ENCODE measurements at places on chromosomes 13 and 19.
A peak's percentile ranks its signal among the peaks of the same experiment; 100 is the strongest.

DNA sequence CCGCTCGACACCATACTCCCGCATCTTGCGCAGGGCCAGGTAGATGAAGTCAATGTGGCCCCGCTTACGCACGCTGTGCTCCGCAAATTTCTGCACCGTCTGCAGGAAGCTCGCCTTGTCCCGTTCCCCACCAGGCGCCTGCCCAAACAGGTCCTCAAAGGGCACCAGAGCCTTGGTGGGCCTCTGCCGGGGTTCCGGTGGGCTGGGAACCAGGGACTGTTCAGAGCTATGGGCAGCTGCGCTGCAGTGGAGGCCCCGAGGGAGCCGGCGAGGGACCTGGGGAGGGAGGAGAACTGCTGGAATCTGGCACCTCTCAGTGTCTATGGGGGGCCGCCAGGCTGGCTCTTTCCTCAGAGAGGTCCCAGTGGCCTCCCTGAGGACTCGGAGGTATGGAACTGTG is 8.3 kb upstream of the ZNF653 start:
- no peak for DNase-seq

- no peak for DNase-seq
Observed at GRCh38 chr19:53892301-53892980, 10.4 kb downstream of the PRKCG start.

DNA sequence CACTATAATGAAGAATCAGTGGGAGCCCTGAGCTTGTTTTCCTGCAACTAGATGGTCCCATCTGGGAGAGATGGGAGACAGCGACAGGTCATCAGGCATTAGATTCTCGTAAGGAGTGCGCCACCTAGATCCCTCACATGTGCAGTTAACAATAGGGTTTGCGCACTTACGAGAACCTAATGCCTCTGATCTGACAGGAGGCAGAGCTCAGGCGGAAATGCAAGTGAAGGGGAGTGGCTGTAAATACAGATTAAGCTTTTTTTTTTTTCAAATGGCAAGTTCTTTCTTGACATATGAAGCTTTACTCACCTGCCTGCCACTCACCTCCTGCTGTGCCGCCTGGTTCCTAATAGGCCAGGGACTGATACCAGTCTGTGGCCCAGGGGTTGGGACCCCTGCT is 14.4 kb downstream of the CDC16 start:
- no peak for DNase-seq

- no peak for DNase-seq
Observed at GRCh38 chr13:107847406-107847805, 367.9 kb downstream of the LIG4 start.

DNA sequence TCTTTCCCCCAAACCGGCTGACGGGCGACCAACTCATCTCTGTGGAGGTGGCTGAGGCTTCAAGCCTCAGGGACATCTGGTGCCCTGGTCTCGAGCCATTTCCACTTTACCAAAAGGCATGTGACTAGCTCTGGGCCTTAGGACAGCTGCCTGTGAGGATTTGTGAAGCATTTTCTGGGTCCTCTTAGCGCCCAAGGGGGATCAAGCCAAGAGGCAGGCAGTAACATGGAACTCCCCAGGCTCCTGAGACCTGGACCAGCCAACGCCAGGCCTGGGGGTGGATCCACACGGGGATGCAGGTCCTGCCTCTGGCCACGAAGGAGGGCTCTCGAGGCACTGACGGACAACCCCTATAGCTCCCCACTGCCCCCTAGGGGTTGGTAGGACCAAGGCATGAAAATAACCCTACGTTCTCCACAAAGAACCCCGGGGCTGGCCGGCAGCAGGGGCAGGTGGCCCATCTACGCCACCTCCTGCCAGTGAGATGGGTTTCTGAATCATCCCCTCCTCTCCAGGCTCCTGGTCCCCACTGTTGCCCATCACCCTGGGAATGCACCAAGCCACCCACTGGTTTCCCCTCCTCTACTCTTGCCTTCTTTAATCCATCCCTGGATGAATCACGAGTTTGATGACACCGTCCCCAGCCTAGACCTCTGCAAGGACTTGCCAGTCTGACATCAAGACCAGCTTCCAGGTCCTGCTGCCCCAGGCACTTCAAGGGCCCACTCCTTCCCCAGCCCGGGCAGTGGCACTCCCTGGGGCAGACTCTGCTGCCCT is 7.0 kb upstream of the MYDGF start:
- no peak for DNase-seq

- no peak for DNase-seq
Observed at GRCh38 chr13:52810011-52810410, 38.4 kb downstream of the PCDH8 start.

- DNase-seq, result no peak
Observed at GRCh38 chr13:46622630-46623256, 69.8 kb downstream of the LRCH1 start.

DNA sequence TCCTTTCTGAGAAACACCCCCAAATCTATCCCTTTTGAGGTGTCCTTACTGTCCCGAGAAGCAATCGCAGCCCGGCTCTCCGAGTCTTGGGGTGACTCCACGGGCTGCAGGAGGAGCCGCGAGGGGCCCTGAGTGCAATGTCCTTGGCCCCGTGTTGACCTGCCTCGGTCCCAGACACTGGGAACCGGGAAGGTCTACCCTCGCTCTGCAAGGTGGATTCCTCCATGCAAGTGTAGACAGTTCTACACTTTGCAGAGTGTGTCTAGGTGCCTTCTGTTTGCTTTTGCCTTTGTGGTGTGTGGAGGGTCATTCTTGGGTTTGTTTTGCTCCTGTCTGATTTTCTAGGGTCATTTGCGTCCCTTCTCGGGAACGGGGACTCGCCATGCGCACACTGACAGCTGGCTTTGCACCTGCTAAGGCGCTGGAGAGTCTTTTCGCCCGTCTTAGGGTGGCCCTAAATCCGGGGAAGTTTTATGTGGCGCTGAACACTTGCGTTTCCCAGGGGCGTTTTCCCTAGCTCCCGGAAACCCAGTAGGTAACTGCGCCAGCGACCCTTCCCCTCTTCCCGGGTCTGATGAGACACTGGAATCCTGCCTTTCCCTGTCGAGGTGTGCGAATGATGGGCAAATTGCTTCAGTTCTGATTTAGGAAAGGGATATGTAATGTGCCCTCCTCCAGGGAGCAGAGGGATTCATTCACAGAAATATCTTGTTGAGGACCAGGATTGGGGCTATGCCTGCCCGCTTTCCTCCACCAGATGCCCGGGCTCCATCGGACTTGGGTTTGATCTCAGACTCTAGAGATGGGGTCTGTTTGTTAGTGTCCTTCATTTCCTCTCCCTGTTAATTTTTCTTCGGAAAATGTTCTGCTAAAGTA is 755 bp downstream of the SERTM1 start:
- DNase-seq, result no peak

DNA sequence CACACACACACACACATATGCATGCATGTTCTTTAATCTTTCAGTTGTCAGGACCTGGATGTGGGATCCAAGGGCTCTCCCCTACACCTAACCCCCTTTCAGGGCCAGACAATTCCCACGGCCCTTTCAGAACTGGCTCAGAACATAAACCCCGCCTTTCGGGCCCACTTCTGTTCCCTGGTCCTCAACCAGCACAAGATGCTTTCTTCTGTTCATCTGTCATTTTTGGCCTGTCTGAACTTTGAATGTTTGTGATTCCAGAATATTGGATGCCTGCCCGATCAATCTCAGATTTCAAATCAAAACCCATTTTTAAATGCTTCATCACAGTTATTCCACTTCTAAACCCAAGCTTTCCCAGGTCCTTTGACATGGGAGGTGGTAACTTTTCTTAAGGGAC is 167.3 kb downstream of the USP12 start:
- no peak for DNase-seq

DNA sequence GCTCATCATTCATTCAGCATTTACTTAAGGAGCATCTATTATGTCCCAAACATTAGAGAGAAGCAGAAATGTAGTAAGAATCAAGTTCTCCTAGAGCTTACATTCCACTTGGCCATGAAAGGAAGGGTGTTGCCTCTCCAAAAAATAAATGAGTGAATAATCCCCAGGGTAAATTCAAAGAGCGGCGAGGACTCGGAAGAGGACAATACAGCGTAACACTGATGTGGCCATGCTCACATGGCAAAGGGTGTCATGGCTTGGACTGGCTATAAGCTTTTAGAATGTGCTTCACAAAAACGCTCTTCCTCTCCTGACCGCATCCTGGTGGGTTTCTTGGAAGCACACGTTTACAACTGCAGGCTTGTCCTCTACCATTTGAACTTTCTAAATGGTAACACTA is 290.2 kb downstream of the IRS2 start:
- DNase-seq, result no peak

- DNase-seq, result no peak
Observed at GRCh38 chr13:111961236-111961635, 105.7 kb upstream of the SOX1 start.

- no peak for DNase-seq
Observed at GRCh38 chr19:48608798-48609263, 2.3 kb downstream of the SPACA4 start.

DNA sequence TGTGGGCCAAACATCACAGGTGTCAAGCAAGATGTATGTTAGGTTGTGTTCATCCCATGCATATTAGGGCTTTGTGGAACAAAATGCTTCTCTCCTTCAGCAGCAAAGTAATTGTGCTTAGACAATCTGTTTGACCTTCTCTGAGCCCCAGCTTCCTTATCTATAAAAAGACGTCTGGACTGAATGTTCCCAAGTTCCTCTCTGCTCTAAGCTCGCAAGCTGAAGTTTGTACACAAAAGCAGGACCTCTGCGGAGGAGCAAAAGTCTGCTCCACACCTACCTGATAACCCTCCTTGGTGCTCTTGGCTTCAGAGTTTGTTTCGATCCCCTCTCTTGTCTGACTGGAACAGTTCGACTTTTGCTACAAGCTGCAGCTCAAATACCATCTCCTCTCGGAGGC is 95.7 kb upstream of the UBL3 start:
- DNase-seq, result no peak

DNA sequence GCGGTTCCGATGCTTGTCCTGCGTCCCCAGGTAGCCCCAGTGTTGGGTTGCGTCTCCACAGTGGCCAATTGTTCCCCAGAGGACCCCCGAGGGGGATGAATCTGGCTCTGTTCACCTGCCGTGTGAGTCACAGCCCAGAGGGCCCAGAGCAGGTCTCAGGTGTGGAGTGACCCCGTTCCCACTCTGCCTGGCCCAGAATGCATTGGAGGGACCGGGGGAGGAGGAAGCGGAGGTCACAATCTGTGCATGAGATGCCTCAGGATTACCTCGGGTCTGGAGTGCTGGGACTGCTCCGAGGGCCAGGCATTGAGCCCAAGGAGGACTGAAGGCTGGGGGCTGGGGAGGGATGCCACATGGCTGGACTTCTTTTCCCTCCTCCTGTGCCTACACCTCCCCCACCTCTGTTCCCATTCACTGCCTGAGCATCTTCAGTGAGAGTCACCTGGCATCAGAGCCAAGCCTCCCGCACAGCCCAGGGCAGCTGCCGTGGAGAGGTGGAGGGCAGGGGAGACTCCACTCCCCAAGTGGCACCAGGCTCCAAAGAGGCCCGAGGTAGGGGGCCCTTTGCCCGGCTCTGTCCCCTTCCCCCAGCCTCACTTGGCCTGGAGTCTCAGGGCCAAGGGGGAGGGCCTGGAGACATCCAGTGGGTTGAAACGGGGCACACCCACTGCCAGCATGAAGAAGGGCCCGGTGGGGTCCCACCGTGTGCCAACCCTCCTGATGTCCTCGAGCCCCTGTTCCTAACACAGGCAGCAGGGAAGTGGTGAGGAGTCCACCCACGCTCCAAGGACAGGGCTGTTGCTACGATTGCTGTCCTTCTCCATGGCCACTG is 81.1 kb downstream of the CHST8 start:
- no peak for DNase-seq

DNA sequence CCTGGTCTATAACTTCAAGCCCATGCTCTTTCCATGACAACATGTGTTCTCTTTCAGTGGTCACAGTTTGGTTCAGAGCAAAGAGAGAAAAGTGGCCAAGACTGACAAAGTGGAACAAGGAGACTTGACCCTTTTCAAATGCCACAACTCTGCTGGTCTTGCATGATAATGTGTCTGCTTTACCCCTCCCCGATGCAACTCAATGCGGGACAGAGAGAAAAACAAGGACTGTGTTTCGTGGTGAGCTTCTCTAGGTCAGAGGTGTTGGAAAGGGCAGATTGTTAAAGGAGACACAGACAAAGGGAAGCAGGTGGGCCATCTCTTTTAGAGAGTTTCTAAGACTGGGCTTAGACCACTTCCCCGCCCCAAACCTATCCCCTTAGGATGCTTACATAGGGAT is 61.6 kb upstream of the SERTM1 start:
- no peak for DNase-seq

DNA sequence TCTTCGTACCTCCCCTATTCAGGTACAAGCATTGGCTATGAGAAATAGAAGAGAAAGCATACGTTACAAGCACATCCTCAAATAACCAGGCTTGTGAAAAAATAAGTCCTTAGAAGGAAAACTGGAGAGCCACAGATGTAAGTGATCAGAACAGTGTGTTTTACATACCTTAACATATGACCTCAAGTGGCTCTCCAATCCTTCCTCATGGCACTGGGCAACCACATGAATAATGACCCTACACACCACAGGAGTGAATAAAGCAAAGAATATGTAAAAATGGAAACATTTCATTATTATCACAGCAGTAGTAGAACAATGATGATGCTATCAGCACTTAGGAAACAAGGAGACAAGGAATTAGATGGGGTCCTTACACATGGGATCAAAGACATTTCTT is 96.5 kb downstream of the DOCK9 start:
- DNase-seq, result no peak

DNA sequence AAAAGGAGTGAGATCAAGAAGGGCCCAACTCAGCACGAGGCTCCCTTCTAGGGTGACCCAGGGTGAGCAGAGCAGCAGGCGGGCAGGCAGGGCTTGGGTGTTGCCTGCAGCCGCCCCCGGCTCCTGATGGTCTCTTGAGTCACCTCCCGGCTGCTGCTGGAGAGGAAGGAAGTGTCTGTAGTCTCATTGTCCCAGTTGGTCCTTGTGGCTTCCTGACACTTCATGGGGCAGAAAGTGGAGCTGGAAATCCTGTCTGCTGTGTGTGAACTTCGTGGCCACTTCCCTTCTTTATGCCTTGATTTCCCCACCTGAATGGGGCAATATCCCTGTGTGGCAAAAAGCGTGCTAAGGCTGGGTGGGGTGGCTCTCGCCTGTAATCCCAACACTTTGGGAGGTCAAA is 2.5 kb downstream of the MAP1S start:
- DNase-seq, result peak; percentile 49

DNA sequence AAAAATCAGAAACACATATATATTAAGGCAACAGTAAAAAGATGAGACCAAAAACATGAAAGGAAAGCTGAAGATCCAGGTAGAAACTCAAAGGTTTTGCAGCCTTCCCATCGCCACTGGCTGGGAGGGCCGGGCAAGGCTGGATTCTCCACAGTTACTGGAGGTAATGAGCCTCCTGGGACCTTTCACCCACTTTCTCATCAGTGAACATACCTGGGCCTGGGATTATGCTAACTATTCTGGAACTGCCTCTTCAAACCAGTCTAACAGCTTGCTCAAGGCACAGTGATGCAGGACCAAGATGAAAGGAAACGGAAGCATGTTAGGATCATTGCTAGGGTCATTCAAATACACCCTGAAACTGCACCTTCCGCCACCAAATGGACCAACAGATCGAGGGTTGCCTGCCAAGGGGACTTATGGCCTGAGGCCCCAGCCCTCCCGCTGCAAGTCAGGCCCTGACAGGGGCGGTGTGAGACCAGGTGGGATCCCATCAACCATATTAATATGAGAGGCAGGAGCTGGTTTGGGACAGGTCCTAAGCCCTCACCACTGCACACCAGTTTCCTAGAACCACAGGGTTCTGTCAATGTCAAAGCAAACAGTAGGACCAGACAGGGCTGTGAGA is 28.4 kb upstream of the ATP12A start:
- DNase-seq, result no peak

- no peak for DNase-seq
Observed at GRCh38 chr13:53214433-53214832, 185.8 kb downstream of the OLFM4 start.

All from pulmonary artery endothelial cell (primary cell).